CD4-positive, alpha-beta T cell treated with Interleukin-4 for 1 hour (primary cell): ENCODE measurements at places on chromosomes 11 and 22.

GRCh38 chr11:44809283-44809682, 82.5 kb downstream of the TSPAN18 start:
- DNase-seq: no peak

GRCh38 chr11:116473790-116474346, 298.9 kb downstream of the BUD13 start:
- no peak for DNase-seq

GRCh38 chr11:73539506-73540084, 58.3 kb downstream of the FAM168A start:
- no peak for DNase-seq

GRCh38 chr22:23682827-23683355, 7.9 kb upstream of the RGL4 start:
- no peak for DNase-seq

- DNase-seq: no peak
Measured at GRCh38 chr11:110074499-110074898, 18.7 kb upstream of the ZC3H12C start.

DNA sequence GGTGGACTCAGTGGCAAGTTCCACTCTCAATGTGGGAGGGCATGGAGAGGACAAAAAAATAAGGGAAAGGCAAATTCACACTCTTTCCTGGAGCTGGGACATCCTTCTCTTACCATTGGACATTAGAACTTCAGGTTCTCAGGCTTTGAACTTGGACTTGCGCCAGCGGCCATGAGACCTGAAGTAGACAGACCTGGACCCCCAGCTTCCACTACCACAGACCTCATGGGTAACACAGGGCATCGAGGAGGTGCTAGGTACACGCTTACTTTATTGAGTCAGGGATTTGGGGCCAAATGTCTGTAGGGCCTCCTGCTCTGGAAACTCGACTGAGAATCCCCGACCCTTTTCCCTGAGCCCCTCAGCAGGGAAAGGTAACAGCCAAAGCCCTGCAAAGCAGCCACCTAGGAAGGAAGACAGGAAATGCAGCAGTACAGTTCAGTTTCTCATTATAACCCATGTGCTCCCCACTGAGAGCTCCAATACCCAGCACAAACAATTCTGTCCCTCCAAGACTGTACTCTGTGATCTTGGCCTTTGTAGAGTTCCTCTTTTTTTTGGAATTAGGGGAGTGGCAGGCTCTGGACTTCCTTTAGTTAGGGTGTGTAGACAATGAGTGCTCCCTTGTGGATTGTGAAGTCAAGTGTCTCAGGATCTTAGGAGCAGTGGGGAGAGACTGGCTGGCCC, 5.7 kb downstream of the CHRNA10 start:
- no peak for DNase-seq

GRCh38 chr22:27959335-27960090, 40.5 kb upstream of the PITPNB start:
- no peak for DNase-seq

DNA sequence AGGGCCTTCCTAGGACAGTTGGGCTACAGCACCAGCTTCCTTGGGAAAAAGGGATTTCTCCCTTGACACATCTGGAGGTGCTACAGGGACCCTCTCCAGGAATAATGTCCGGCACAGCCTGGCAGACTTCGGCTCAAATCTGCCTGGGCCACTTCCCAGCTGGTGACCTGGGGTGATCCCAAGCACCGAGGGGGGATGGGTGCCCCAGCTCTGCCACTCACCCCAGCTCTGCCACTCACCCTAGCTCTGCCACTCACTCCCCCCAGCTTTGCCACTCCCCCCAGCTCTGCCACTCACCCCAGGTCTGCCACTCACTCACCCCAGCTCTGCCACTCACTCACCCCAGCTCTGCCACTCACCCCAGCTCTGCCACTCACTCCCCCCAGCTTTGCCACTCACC, 9.9 kb downstream of the OSBPL5 start:
- no peak for DNase-seq
